ENCODE measurements at places on chromosomes 6 and 20. TPM values are rescaled to one million over a fixed set of nuclear protein-coding genes. Genes with fewer than 3 reads are reported as not detected.

NKX2-4 gene
- not detected for total RNA-seq

NAA20 gene
- 47.2 TPM for total RNA-seq

FAM83C gene
- not detected for total RNA-seq

MATN4 gene
- total RNA-seq, result 0.17 TPM

- no peaks in the 10 kb centered on the region for H3K4me1 ChIP-seq
- H3K4me3 ChIP-seq, result no peak overlapping the region
- peaks cover 6% of the 10 kb centered on the region for H3K27me3 ChIP-seq
- no peak overlapping the region for H3K27ac ChIP-seq
- no peaks in the 10 kb centered on the region for H3K36me3 ChIP-seq
- DNase-seq, result no peak
Observed at GRCh38 chr6:152086223-152086873, 278.9 kb downstream of the ESR1 start.

DNA sequence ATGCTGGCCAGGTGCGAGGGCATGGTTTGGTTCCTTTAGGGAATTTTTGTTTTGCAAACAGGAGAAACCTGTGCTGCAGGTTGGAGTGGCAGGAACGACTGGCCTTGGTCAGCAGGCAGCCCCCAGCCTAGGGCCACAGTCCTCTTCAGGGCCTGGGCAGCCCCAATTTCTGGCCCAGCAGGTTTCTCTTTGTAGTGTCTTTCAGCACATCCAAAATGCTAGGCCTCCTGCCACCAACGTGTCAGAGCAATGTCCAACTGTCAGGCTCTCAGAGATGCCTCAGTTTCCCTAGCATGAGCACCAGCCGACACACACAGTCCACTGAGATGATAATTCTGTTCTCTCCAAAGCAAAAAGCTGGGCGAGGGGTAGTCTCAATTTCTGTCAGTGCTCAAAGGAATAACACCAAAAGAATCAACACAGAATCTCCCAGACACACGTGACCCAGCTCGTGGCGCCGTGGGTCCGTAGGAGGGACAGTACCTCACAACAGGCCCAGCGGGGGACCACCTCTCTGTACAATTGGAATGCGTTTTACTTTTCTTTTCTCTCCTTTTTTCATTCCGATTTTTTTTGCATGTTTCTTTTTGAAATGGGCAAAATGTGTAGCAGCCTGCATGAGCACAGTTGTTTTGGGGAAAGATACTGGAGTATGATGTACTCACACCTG is 125.9 kb downstream of the TAF4 start:
- no peak overlapping the region for H3K27ac ChIP-seq
- H3K36me3 ChIP-seq, result no peaks in the 10 kb centered on the region
- no peak for DNase-seq

Measured in activated CD4-positive, alpha-beta T cell treated with anti-CD3 and anti-CD28 coated beads, Interleukin-2, amount 10 ng/mL, durations not matched to agents 7 days and 5 days (primary cell).